Suppressor macrophage (primary cell): ENCODE measurements at places on chromosomes 12 and 14.
A peak's percentile ranks its signal among the peaks of the same experiment; 100 is the strongest.

- DNase-seq, result no peak
Measured at GRCh38 chr12:123055281-123055766, 74.8 kb downstream of the ARL6IP4 start.

GRCh38 chr12:46558677-46559076 lies 186.1 kb upstream of the SLC38A2 start:
- no peak for DNase-seq

DNA sequence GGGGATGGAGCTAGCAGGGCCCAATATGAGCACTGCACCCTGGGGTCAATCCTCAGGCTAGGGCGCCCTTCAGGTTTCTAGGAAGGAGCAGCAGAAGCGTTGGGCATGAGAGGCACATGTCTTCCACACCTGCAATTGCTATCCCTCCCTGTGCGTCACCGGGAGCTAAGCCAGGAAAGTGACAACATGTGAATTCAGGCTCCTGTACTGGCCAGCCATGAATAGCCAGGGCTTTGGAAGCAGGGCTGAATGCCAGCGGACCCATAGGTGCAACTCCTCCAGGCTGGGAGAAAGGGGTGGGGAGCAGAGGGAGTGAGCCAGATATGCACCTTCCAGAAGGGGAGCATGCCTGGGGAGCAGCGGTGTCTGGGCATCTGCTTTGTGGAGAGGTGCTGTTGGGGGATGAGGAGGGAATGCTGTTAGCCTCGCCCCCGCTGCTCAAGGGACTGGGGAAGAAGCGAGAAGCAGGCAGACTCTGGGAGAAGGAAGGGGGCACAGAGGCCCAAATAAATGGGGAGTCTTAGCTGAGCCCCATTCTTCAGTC lies 6.1 kb downstream of the HOXC5 start:
- no peak for DNase-seq

DNA sequence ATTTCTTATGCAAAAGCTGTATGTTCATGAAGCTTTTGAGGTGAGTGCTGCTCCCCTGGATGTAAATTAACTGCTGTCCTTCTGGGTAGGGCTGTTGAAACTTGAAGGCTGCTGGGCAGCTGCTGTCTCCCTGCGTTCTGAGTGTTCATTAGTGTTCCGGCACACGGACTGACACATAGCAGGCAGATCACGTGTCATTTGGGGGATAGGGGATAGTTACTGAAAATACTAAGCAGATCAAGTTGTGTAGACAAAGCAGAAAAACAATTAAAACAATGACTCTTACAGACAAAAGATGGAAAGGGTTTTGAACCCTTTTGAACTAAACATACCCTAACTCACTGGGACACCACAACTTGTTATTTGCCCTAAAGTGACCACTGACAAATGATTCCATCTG lies 82.5 kb downstream of the PRICKLE1 start:
- no peak for DNase-seq

DNA sequence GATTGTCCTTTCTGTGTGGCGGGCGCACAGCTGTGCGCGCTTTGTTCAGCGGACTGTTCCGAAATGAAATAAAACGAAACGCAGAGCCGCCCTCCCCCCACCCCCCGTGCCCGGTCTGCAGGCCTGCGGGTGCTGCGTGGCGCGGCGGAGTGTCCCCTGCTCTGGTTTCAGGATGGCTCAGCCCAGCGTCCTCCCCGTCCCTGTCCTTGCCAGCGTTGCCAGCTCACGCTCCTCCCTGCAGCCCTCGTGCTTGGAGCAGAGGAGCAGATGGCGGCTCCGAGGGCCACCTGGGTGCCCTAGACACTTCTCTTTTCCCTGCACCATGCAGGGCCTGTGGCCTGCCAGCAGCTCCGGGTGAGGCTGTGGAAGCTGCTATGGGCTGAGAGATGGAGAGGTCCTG lies 17.5 kb upstream of the BEGAIN start:
- DNase-seq, result no peak

- DNase-seq, result no peak
Measured at GRCh38 chr14:96205059-96205977, 679 bp downstream of the BDKRB2 start.

GRCh38 chr14:74495356-74495755 lies 1.8 kb downstream of the ISCA2 start:
- no peak for DNase-seq

GRCh38 chr12:80807640-80808288 lies 91.1 kb downstream of the MYF5 start:
- DNase-seq, result peak; percentile 2

- DNase-seq, result peak; percentile 73
Measured at GRCh38 chr14:22427771-22428231, 161.2 kb downstream of the DAD1 start.

- no peak for DNase-seq
Measured at GRCh38 chr12:82430541-82431145, 72.3 kb downstream of the METTL25 start.

- DNase-seq, result no peak
Measured at GRCh38 chr14:79438696-79439342, 772.5 kb downstream of the DIO2 start.

- no peak for DNase-seq
Measured at GRCh38 chr12:127360580-127360979, 906.4 kb upstream of the TMEM132C start.

DNA sequence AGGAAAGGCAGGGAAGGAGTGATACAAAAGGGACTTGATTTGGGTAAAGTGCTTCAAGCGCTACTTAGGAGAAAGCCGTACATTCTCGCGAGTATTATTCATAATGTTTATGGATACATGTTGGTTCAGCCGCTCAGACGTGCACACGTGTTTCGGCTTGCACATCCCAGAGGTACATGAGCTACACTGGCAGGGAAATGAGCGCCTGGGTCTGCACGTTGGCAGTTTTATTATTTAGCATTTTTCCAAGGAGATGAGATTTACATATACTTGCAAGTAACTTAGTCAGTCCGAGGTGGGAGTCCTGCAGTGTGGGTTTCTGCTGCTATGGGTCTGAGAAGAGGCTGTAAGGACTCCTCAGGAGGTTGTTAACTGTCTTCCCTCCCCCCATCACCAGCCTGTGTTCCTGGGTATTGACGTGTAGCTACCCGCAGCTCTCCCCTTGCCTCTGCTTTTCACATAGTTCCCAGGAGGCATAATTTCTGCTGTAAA lies 1.5 kb downstream of the PRKCH start:
- DNase-seq, result no peak

DNA sequence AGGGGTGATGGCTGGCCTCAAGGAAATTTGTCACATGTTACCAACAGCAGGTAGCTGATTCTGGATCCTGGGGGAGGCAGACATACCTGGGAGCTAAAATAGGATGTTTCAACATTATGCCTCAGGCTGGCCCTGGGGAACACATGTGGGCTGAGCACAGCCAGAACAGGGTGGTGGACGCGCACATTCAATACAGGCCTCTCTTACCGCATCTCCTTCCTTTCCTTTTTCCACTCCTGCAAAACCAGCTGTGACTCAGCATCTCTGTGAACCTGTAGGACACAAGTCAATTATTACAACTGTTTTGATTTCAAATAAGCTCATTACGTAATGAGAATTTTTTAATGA lies 61.0 kb downstream of the NT5DC3 start:
- DNase-seq, result no peak

- no peak for DNase-seq
Measured at GRCh38 chr14:53955229-53955556, 1.4 kb downstream of the BMP4 start.

- peak; percentile 73 for DNase-seq
Measured at GRCh38 chr12:53298164-53298563, 1.3 kb upstream of the MYG1 start.

DNA sequence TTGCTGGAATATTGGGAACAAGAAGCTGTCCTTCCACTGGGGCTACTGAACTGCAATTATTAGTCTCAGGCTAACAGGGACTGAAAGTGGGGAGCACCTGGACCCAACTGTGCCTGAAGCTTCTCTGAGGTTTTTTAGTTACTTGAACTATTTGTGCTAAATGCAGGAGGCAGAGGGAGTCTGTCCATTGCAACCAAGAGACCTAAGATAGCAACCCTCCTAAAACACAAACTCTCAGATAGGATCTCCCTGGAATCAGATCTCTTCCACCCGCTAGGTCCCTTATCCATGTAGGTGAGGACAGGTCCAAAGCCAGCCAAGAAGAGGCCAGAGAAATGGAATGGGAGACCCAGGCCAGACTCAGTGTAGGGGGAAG lies 58.1 kb downstream of the NCOR2 start:
- DNase-seq, result no peak

- no peak for DNase-seq
Measured at GRCh38 chr12:122121745-122122144, 43.2 kb downstream of the MLXIP start.

DNA sequence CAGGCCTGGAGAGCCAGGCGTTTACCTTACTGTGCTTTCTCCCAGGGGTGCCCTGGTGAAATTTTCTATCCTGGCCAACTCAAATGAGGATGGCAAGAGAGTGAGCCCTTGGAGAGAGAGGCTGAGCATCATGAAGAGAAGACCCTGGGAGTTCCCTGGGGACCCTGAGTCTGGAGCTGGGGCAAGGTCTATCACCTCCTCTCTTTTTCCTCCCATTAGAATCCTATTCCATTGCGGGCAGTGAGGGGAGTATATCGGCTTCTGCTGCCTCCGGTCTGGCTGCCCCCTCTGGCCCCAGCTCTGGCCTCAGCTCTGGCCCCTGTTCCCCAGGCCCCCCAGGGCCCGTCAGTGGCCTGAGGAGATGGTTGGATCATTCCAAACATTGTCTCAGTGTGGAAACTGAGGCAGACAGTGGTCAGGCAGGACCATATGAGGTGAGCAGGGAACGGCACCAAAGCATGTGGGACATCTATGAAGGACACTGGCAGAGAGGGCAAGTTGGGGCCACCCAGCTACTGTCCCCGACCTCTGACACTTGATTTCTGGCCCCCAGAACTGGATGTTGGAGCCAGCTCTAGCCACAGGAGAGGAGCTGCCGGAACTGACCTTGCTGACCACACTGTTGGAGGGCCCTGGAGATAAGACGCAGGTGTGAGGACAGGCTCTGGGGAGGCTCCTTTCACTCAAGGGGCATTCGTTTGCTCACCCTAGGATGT lies 1.6 kb downstream of the ARHGEF25 start:
- no peak for DNase-seq

GRCh38 chr12:100069795-100070194 lies 72.9 kb downstream of the BLTP3B start:
- no peak for DNase-seq

DNA sequence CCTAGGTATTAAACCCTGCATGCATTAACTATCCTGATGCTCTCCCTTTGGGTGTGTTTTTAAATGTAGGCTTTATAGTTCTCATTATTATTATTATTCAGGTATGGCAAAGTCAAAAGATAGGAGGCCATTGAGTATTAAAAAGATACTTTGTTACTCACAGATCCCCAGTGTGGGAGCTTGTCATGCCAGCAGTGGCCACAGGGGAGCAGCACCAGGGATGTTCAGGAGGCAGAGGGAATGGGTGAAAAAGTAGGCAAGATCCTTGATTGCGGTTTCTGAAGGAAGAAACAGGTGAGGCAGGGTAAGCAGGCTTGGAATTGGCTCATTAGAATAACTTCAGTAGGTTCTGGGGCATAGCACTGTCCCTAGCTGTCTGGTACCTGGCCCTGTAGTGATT lies 382.2 kb downstream of the MED13L start:
- peak; percentile 26 for DNase-seq

- no peak for DNase-seq
Measured at GRCh38 chr12:84201976-84202375, 710.6 kb downstream of the SLC6A15 start.

GRCh38 chr12:43338848-43339526 lies 213.0 kb downstream of the ADAMTS20 start:
- DNase-seq, result peak; percentile 65
